ENCODE measurements at places on chromosomes 16 and 17.

DNA sequence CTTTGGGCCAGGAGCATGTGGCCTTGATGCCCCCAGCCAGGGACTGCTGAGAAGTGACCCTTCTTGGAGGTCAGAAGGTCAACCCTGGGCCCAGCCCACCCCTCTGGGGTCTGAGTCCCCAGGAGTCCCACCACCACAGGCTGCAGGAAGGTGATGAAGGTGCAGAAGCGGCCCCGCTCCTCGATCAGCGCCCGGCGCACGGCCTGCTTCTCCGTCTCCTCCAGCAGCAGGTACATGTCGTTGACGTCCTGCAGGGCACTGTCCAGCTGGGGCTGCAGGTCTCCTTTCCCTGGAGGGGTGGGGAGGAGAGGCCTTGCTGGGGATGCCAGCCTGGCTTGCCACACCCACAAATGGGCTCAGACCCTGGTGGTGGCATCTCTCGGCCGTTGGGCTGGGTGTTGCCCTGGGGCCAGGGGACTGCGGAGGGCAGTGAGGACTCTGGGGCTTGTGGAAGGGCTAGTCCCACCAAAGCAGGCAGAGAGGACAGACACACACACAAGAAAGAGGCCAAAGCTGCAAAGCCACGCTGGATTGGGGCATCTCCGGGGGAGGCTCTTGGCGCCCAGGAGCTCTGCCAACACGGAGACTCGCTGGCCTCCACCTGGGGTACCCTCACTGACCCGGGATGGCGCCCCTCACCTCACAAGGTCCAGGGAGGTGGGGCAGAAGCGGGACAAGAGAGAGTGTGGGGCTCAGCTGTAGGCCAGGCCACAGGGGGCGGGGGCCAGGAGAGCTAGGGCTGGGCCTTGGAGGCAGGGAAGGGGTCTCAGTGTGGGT lies 7.5 kb downstream of the MTSS2 start:
- no peak for DNase-seq

DNA sequence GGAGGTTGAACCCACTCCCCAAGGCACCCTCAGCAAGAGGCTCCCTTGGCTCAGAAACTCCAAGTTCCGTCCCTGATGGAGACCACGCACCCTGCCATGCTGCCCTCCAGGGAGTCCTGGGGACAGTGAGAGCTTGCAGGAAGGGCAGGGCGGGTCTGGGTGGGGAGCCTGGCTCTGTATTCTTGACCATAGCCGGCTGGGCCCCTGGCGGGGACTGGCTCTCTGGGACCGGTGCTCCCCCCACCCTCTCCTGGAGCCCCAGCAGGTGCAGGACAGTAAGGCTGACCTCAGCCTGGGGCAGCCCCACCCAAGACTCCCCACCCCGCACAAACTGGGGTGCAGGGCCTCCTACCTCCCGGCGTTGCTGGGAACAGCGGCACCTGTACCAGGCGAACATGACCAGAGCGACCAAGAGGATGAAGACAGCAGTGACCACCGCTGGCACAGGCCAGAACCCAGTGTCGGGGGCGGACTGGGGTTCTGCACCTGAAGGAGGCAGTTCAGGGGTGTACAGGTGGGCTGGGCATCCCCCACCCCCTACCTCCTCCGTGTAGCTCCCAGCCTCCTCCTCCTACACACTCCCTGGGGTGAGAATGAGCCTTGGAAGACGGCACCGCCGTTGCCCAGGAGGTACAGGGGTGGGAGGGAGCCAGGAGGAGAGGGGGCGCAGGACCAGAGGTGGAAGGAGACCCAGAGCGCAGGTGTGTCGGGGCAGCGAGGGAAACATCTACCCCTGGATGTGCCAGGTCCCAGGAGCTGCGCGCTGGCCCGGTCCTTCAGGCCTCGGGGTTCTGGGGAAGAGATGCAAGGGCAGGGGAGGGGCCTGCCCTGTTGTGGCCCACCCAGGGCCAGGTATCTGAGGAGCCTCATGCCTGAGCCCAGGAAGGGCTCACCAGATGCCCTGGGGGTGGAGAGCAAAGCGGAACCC lies 5.4 kb upstream of the CD7 start:
- DNase-seq: no peak

DNA sequence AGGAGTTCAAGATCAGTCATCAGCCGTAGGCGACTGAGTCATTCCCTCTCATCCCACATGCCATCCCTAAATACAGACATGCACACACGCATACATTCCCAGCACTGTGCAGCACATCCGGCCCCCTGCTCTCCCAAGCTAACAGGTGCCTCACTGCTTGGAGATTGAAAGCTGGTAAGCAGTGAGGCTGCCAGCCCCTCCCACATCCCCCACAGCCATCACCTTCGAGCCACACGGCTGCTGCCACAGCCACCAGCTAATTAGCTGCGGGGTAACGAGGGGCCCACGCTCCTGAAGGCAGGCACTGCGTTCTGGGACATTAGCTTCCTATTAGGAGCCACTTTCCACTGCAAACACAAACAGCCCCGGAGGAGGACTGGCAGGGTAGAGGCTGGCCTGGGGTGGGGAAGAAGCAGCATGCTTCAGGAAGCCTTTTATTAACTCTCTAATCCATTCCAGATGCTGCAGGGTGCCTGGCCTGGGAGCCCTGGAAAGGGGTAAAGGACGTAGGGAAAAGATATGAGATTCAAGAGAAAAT lies 179.6 kb downstream of the CCT6B start:
- no peak for DNase-seq

GRCh38 chr16:68275611-68276191 lies 11.4 kb downstream of the SLC7A6 start:
- no peak for DNase-seq

DNA sequence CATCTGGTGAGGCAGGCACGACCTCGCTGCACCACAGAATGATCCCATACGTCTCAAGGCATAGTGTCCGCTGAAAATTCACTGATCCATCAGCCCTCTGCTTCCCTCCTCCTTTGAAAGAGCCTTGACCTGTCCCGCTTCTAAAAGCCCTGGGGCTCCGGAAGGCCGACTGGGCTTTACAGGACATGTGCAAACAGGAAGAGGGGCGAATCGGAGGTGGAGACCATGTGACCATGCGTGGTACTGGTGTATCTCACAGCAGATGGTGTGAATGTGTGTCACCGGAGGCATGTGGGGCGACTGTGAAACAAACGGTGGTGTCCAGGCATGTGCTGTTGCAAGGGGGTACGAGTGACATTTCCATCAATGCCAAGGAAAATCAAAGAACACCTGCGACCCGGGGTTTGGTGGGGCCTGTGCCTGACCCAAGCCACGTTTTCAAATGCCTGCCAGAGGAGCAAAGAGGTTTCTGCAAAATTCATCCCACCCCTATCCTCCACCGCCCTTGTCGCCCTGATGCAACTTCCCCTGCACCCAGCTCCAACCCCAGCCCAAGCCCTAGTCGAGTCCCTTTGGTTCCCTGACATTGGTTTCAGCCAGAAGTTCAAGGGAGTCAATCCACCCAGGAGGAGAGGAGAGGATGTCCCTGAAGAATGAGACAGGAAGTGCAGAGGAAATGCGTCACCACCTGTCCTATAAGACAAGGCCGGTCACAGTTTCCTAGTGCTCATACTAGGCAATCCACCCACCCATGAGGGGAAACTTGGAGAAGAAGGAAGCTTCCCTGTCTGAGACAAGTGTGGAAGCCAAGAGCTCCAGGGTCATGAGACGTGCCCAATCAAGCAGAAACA lies 5.9 kb upstream of the KCNJ18 start:
- DNase-seq: no peak

DNA sequence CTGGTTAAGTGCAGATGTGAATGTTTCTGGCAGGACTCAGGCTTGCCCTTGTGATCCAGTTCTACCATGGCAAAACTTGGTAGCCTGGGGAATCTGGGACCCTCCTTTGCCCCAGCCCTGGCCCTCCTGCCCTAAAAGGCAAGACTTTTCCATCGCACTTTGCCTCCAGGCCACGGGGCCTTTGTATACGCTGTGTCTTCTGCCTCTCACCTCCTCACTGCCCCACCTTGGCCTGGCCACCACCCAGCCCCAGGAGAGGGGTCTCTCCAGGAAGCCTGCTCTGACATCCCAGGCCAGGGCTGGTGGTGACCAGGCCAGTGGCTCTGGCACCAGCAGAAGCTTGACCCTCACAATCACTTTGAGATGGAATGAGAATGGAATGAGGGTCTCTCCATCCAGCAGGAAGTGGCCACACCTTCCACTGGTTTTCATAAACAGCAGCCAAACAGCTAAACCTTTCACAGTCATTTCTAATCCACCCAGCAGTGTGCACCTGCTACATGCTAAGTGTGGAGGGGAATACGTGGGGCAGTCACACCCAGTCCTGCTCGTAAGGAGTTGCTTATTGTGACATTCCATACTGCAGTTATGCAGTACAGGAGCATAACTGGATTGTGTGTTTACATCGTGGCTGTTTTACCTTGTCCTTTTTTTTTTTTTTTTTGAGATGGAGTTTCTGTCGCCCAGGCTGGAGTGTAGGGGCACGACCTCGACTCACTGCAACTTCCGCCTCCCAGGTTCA lies 1.6 kb upstream of the MRPL38 start:
- DNase-seq: no peak

- DNase-seq: peak; percentile 15
Measured at GRCh38 chr17:28174352-28175046, 132.0 kb downstream of the NLK start.

DNA sequence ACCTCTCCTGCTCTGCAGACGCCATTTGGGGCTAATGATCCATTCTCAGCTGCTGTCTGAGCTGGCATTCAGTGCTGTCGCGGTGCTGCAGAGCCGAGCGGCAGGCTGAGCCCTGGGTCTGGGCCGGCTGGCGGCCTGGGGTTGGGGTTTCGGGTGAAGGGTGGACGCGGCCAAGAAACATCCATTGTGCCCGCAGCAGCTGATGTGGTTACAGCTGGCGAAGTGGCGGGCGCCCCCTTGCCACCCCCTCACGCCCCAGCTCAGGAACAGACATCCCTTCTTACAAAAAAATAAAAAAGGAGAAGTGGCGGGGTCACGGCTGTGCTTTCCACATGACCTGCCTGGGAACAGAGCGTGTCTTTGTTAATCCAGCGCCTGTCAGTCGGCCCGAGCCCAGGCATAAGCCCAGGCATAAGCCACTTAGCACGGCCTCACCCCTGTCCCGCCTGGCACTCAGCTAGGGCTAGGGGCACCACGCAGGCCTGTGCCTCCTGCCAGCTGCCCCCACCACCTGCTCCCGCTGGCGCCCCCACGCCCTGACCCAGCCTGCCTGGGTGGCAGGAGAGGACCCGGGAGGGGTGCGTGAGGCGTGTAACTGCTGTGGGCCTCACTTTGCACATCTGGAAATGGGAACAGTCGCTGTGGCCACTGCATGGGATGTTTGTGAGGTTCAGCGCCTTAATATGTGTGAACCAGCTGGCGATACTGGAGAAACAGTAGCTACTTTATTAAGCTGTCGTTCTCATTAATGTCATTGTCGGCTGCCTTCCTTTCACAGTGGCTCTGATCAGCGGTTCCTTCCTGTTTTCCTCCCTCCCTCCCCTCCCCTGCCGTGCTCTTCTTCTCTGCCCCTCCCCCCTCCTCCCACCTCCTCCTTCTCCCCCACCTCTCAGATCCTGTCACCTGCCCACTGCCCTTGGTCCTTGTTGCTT lies 197.7 kb upstream of the CIBAR2 start:
- no peak for DNase-seq

DNA sequence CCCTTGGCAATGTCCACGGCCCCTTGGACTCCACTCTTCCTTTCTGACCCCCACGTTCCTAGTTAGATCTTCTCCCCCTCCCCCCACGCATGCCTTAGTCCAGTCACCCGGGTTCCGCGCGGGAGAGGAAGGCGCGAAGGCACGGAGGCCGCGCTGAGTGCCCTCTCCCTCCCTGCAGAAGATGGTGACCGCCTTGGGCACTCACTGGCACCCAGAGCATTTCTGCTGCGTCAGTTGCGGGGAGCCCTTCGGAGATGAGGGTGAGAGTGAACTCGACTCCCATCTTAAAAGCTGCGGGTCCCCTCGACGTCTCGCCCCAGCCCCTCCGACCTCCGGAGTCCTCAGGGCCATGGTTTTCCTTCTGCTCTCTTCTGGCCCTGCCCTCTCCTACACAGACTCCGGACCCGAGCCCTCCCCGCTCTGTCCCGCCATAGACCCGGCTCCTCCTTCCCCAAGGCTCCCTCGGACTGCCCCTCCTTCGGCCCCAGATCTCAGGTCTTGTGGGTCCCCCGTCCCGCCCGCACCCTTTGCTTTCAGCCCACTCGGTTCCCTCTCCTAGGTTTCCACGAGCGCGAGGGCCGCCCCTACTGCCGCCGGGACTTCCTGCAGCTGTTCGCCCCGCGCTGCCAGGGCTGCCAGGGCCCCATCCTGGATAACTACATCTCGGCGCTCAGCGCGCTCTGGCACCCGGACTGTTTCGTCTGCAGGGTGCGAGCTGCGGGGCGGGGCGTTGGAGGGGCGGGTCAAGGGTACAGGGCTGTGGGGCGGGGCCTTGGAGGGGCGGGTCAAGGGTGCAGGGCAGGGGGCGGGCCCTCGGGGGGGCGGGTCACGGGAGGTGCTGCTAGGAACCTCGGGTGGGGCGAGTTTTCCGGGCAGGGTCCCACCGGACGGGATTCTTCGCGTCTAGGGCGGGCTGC lies 4.6 kb downstream of the TGFB1I1 start:
- DNase-seq: peak; percentile 95

DNA sequence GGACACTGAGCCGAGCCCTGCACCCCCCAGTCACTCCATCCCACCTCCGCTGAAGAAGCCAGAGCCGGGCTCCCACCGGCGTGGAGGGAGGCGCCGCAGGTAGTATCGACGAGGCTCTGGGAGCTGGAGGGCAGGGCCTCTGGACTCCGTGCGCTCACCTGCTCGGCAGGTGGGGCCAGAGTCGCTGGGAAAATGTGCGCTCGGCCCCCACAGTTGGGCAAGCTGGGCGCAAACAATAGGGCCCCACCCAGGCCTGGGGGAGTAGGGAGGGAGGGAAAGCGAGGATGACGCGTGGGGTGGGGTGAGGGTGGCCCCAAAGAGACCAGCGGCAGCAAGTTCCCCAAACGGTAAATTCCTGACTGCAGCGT lies 668 bp downstream of the JUP start:
- DNase-seq: no peak

DNA sequence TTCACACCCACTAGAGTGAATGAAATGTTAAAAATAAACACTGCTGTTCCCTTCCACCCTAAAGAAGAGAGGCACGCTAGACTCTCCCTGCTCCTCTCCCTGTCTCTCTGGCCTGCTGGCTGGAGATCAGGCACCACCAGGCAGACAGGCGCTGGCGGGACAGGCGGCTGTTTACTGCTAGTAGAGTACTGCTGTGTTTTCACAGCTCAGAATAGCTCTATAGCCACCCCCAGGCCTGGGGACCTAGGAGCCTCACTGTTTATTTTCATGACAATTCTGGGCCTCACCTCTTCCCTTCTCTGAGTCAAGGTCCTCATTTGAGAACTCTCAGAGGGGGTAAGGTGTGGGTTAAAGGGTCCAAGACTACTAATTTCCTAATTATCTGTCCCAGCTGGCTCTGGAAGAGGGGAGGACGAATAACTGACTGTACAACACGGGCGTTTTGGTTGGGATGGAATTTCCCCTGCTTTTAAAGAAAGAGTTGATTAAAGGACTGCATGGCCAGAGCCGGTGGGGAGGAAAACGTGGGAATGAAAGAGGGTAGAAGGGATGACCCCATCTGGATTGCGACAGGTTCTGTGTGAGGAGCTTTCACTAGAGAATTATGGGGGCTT lies 9.0 kb upstream of the G6PC1 start:
- DNase-seq: no peak

- no peak for DNase-seq
Measured at GRCh38 chr17:32852811-32853210, 24.1 kb downstream of the MYO1D start.
